Naive thymus-derived CD8-positive, alpha-beta T cell (primary cell): ENCODE measurements at places on chromosomes 12 and 14. TPM values are rescaled to one million over a fixed set of nuclear protein-coding genes. Genes with fewer than 3 reads are reported as not detected.

- H3K27ac ChIP-seq = no peak overlapping the region
- H3K4me3 ChIP-seq = no peak overlapping the region
- no peaks in the 10 kb centered on the region for H3K27me3 ChIP-seq
- no peak for DNase-seq
These were observed 15.7 kb downstream of the DNAL1 start for GRCh38 chr14:73660511-73660910.

- no peak overlapping the region for H3K4me3 ChIP-seq
- no peaks in the 10 kb centered on the region for H3K4me1 ChIP-seq
- H3K27ac ChIP-seq = no peak overlapping the region
- H3K36me3 ChIP-seq = no peaks in the 10 kb centered on the region
- DNase-seq = no peak
These were observed 164.3 kb downstream of the GRIP1 start for GRCh38 chr12:66514581-66514980.

- DNase-seq = no peak
- no peaks in the 10 kb centered on the region for H3K4me1 ChIP-seq
- no peaks in the 10 kb centered on the region for H3K36me3 ChIP-seq
- no peaks in the 10 kb centered on the region for H3K27me3 ChIP-seq
- no peak overlapping the region for H3K4me3 ChIP-seq
These were observed 82.4 kb downstream of the PIK3C2G start for GRCh38 chr12:18343708-18344107.

- no peaks in the 10 kb centered on the region for H3K4me1 ChIP-seq
- no peak overlapping the region for H3K4me3 ChIP-seq
- H3K27ac ChIP-seq = no peak overlapping the region
These were observed 59.4 kb upstream of the VSX2 start for GRCh38 chr14:74179856-74180255.

Gene CACNA2D4
- 10.1 TPM for total RNA-seq

Gene TAS2R50
- 1.2 TPM for total RNA-seq

GRCh38 chr12:106170285-106170684 is 31.5 kb upstream of the NUAK1 start:
- DNase-seq = no peak
- no peaks in the 10 kb centered on the region for H3K36me3 ChIP-seq
- H3K4me3 ChIP-seq = no peak overlapping the region
- H3K27me3 ChIP-seq = peaks cover 10% of the 10 kb centered on the region
- no peak overlapping the region for H3K27ac ChIP-seq
- no peaks in the 10 kb centered on the region for H3K4me1 ChIP-seq

DNA sequence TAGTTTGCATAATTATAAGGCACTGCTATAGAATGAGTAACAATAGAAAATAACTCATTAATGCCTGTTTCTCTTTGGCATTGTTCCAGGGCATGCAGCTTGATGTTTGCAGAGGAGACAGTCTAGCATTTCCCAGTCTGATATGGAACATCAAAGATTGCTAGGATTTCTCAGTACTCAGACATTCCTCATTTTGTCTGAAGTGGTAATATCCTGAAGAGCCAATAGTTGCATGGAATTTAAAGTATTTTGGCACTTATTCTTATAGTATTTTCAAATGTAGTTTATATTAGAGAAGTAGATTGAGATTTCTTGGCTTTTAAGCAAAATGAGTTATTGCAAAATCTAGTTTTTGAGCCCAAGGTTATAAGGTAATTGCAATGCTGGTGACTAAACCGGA is 337.3 kb upstream of the E2F7 start:
- H3K4me3 ChIP-seq = no peak overlapping the region
- H3K27me3 ChIP-seq = no peaks in the 10 kb centered on the region
- no peaks in the 10 kb centered on the region for H3K36me3 ChIP-seq
- no peaks in the 10 kb centered on the region for H3K4me1 ChIP-seq
- H3K27ac ChIP-seq = no peak overlapping the region
- DNase-seq = no peak

GRCh38 chr12:400828-401227 is 616 bp upstream of the CCDC77 start:
- no peak for DNase-seq
- peak overlapping the region; percentile 24 for H3K27ac ChIP-seq
- H3K4me3 ChIP-seq = no peak overlapping the region
- no peaks in the 10 kb centered on the region for H3K4me1 ChIP-seq
- H3K36me3 ChIP-seq = no peaks in the 10 kb centered on the region
- H3K27me3 ChIP-seq = no peaks in the 10 kb centered on the region

Gene REP15
- not detected for total RNA-seq

Gene CLEC6A
- total RNA-seq = not detected

Gene IRAK3
- 0.14 TPM for total RNA-seq

GRCh38 chr12:88763536-88764100 is 183.3 kb upstream of the KITLG start:
- no peaks in the 10 kb centered on the region for H3K36me3 ChIP-seq
- H3K27ac ChIP-seq = no peak overlapping the region
- no peaks in the 10 kb centered on the region for H3K4me1 ChIP-seq
- H3K27me3 ChIP-seq = no peaks in the 10 kb centered on the region
- no peak for DNase-seq
